ENCODE measurements at places on chromosomes 16 and 17.

DNA sequence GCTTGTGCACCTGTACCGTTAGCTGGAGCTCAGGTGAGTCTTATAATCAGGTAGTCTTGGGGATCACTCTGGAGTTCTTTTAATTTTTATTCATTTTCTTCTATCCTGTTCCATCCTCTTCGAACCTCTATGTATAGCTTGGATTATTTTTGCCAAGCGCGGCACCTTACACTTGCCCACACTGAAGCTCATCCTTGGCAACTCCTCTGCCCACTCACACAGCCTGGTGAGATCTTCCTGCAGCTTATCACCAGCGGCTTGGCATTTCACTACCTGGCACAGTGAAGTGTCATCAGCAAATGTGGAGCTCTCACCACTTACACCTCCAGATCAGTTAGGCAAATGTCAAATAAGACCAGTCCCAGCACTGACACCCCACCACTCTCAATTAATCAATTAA, 116.7 kb downstream of the CACNG3 start:
- DNase-seq: no peak

DNA sequence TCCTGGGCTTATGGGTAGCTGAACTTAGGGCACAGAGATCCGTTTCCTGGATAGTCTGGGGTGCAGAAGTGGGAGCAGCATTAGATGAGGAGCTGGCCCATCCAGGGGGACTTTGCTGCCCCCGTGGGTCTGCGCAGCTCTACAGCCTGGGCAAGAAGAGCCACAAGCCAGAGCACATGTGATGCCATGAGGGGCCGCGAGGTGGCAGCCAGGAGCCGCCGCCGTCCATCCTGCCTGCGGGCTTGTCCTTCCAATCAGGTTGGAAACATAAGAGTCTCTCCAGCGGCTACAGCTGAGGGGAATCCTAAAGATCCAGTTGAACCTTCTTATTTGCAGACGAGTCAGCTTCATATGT, 21.9 kb downstream of the C1QTNF1 start:
- DNase-seq: peak; percentile 62

DNA sequence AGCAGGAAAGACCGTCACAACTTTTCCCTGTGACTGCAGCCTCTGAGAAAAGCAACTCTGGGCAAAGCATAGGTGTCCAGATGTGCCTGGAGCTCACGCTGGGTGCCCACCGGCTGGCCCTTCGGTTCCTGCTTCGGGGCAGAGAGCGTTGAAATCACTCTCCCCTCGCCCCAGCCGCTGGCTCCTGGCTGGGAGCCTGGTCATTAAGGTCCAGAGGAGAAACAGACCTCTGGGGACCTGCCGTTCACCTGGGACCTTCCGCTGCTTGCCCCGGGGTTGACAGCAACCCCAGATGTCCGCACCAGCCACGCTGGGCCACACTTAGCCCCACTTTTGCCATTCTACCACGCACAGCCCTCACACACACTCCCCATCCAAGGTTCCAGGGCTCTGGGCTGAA, 13.1 kb downstream of the MRM3 start:
- no peak for DNase-seq

DNA sequence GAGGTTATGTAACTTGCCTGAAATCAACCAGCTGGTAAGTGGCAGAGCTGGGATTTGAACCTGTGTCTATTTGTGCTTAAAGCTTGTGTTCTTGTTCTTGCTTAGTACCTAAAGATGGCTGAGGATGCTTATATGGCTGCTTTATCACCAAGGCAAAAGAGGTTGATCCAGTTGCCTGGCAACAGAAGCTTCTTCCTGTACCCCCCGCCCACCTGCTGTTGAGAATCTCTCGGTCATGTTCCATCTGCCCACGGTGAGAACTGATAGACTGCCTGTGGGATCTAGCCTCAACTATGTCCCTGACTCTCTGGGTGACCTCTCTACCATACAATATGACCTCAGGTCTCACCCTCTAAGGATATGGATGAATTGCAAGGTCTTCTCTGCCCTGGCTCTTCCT, 60.7 kb downstream of the ABCC6 start:
- no peak for DNase-seq

GRCh38 chr17:83126275-83126811, 46.9 kb downstream of the METRNL start:
- no peak for DNase-seq

All from stimulated activated CD4-positive, alpha-beta T cell treated with anti-CD3 and anti-CD28 coated beads, Interleukin-12 subunit alpha, Interleukin-12 subunit beta, amount 100 ng/mL, for 4 hours (primary cell).